ENCODE measurements at places on chromosomes 4 and X. TPM values are rescaled to one million over a fixed set of nuclear protein-coding genes. Genes with fewer than 3 reads are reported as not detected.

The LRIT3 gene
- total RNA-seq, result 0.59 TPM

The RASL11B gene
- not detected for total RNA-seq

The FAM13A gene
- total RNA-seq, result 40.4 TPM

GRCh38 chr4:94595880-94596483 lies 144.2 kb downstream of the PDLIM5 start:
- DNase-seq, result no peak

DNA sequence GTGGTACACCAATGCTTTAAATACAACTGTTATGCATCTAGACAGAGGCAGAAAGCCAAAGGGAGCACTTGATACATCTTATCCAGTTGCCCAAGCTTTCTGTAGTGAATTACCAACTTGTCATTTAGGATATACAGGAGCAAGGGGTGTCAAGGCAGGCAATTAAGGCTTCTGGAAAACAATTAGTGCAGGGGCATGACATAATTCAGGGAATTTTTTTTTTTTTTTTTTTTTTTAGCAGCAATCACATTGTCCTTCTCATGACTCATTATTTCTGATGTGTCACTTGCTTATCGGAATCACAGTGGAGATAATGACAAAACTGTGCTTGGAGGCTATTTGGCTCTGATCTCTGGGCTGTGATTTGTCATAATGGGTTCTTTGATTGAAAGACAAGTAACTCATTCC lies 259.5 kb downstream of the ARHGAP24 start:
- DNase-seq, result no peak

GRCh38 chr4:148447681-148448080 lies 5.5 kb upstream of the NR3C2 start:
- DNase-seq, result no peak

GRCh38 chr4:178611062-178611461 lies 1168.8 kb upstream of the AGA start:
- no peak for DNase-seq

GRCh38 chr4:38647101-38647819 lies 16.7 kb upstream of the KLF3 start:
- no peak for DNase-seq

DNA sequence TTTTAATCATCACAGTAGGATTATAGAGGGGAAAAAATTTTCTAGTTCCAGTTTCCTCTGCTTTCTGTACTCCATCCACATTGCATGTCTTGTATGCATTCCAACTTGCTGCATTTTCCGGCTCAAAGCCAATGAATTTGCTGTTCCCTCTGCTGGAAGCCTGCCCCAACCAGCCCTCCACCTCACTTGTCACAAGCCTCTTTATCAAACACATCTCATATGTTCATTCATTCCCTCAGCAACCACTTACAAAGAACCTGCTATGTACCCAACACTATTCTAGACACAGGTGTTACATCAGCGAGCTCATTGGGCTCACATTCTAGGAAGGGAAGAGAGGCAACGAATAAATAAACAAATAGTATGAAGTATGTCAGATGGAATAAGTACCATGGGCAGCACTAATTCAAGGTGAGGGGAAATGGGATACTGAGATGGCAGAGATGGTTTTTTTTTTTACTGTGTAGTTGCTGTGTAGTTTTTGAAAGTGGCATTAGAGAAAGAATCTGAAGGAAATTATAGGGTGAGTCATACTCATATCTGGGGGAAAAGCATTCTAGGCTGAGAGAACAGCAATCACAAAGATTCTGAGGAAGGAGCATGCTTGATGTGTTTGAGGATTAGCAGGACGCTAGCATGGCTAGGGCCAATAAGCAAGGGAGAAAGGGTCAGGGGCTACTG lies 332.5 kb downstream of the PDGFC start:
- DNase-seq, result no peak

DNA sequence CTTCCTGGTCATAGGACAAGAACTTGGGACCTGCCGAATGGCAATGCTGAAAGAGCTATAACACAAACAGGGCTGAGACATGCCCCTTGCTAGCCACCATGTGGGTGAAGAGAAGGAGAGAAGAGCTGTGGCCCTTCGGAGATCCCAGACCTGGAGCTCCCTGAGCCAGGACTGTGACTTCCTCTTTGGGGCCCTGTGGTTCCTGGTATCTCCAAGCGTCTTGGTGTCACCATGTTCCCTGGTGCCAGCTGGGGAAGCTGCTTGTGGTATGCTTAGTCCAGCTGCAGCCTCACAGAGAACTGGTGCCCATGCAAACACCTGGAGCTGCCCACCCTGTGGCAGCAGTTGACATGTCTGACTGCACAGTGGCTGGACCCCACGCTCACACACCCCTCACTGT lies 68.5 kb downstream of the NDNF start:
- DNase-seq, result no peak

DNA sequence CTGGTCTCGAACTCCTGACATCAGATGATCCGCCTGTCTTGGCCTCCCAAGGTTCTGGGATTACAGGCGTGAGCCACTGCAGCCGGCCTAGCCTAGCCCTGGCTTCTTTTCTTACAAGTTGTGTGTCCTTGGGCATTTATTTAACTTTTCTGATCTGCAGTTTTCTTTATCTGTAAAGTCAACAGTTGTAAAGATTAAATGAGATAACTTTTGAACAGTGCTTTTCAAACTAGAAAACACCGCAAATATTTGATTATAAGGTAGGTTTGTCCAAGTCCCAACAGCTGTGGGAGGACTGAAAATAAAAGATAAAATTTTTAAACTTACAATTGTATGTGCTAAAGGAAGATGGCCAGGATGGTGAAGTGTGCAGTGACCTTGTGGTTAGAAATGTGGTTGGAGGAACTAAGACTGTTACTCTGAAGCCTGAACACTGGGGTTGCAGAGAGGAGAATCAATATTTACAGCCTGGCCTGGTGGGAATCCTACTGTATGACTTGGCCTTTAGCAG lies 44.8 kb downstream of the GSX2 start:
- DNase-seq, result no peak

DNA sequence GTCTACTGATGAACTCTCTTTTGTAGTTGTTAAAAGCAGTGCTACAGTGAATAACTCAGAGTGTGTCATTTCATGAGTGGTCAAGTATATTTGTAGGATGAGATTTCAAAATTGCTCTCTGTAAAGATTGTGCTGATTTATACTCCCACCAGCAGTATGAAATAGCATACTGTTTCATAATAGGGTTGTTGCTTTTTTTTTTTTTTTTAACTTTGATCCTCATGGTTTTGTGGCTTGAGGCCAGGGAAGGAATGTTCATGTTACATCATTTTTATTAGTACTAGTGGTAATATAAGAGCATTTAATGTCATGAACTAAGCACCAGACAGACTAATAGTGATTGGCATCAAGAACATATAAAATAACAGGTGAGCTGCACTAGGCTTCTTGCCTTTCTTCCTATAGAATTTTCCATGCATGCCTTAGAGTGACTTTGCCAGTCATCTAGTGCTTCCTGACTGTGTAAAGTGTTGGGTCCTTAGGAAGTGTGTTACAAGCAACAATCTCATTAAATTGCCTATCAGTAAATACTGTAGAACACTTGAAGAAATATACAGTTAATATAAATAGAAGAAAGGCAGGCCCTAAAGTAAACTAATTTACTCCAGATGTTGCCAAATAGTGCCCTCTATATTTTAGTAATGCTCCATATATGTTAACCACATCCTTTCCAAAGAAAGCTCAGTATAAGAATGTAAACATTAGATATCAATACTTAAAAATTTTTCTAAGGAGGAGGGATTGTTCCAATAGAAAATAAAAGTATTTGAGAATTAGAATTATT lies 38.6 kb upstream of the MSMO1 start:
- DNase-seq, result no peak

DNA sequence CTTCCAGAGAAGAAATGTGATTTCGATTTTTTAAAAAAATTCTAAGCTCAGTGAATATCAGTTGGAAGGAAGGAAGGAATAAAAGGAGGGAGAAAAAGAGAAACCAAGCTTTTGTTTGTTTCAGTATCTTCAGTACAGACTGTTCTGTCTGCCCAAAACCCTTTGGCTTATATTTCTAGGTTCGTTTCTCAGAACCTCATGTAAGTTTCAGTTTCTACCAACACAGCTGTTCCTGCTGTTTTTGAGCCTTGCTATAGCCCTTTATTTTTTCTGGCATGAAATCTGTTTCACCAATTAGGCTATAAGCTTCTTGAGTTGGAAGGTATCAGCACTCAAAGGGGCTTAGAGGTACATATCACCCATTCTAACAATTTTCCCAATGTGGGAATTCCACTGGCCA lies 157.9 kb downstream of the GBA3 start:
- no peak for DNase-seq

- DNase-seq, result no peak
Measured at GRCh38 chrX:148755111-148755510, 254.7 kb downstream of the AFF2 start.

DNA sequence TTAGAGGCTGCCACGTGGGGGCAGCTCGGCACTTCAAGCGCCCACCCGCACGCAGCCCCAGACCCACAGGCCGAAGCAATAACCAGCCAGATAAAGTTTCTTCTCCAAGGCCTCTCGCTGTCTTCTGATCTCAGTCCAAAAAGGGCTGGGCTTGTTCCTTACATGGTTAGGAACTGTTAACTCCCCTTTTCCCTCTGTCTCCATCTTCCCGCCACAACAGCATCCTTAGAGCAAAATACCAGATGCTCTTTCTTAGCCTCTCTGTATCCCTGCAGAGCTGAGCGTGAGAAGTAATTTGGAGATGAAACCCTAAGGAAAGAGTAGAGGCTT lies 23.4 kb upstream of the KIAA1210 start:
- DNase-seq, result no peak

DNA sequence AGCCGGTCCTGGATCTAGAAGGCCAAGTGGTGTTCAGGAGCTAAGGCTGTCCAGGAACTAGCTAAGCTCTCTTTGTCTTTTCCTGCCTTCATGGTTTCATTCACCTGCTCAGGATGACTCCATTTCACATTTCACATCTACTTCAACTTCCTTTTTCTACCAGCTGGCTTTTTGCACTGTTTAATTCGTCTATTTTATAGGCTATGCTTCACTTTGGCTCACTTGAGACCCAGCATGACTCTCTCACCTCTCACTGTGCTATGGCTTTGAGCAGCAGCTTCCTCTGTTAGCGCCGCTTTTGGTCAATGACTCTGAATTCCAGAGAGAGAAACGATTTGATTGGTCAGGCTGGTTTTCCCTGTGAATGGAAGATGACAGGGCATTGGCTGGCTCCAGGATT lies 213.5 kb upstream of the CLNK start:
- no peak for DNase-seq

- DNase-seq, result no peak
Measured at GRCh38 chrX:67673741-67674274, 130.0 kb downstream of the AR start.

- DNase-seq, result no peak
Measured at GRCh38 chr4:139594591-139595185, 38.7 kb upstream of the SETD7 start.

DNA sequence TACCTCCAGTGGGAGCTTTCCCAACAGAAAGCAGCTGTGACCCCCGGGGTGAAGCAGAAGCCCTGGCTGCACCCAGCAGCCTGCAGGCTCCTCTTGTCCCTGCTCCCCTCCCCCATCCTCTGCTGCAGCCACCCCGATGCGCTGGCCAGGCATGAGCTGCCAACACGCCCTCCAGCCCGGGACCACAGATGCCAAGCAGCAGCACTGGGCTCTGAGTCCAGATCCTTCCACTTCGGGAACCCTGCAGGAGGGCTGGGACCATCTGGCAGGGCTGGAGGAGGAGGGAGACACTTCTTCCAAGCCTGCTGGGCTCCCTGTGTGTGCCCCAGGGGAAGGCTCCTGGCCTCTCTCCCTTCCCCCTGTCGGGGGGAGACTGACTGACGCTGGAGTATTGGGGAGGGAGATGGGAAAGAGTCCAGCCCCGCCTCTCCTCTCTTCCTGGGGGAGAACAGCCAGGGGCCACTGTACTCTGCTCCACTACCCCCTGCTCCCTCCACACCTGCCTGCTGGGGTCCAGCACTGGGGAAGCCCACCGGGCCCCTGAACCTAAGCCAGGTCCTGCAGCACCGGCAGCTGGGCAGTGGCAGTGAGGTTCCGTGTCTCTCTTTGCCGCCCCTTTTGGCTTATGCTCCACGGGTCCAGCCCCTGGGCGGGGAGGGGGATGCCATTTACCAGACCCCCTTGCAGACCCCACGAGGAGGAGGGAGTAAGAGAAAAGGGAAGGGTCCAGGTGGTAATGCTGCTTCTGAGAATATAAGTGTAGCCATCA lies 55.7 kb downstream of the PPP2R2C start:
- DNase-seq, result no peak

GRCh38 chrX:119155416-119156035 lies 27.9 kb upstream of the KIAA1210 start:
- DNase-seq, result no peak

DNA sequence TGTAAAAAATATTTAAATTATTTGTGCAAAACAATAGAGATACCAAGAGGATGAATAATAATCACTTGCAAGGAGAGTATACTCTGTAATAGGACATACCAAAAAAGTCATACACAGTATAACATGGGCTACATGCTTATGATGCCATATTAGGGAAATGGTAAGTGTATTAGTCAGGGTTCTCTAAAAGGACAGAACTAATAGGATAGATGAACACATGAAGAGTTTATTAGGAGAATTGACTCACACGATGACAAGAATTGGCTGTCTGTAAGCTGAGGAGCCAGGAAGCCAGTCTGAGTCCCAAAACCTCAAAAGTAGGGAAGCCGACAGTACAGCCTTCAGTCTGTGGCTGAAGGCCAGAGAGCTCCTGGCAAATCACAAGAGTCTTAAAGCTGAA lies 151.2 kb downstream of the DTHD1 start:
- DNase-seq, result no peak

DNA sequence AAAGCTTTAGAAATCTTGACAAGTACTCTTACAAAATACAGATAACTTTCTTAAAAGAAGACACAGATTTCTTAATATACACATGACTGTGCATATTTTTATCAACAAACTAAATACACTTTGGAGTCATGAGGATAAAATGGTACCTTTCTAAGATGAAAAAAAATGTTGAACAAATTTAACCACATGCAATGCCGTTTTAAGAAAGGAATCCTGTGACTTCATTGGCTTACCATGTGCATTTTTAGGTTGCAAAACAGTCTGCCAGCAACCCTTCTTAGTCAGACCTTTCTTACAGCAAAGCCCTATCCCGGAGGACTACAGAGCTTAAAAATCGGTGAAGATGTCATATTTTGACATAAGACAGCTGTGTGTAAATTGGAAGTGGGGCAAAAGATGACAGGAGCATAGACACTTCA lies 51.7 kb downstream of the GASK1B start:
- no peak for DNase-seq
